ENCODE measurements at places on chromosomes 12 and 14.

DNA sequence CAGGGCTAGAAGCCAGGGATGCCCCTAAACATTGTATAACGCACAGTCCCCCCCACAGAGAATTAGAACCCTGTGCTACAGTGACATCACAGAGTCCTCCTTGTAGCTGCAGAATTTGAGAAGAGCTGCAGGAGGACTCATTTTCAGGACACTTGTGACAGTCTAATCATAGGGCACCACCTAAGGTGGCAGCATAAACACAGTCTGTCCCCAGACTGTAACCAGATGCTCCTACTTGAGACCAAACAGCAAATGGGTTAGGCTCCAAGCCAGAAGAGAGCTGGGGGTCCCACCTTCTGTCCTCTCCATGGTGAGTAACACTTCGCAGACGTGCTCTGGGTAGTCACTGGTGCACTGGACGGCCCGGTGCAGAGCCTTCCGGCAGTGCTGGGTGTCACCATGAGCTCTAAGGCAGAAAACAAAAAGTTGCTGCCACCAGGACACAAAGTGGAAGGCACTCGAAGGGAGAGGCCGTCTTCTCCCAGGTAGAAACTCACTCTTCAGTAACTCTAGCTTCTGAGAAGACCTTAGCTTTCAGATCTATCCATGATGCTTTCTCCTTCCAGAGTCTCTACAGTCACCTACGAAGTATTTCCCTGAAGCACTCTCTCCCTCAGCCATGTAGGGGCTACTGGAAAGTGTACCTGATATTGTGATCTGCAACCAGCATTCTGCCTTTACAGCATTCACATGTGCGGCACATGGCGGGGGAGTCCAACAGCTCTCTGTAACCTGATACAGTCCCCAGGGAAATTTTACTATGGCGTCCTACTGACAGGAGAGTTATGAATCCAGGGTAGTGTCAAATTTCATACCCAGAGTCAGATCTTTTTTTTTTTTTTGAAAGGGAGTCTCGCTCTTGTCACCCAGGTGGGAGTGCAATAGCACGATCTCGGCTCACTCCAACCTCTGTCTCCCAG is 17.1 kb downstream of the FICD start:
- no peak for DNase-seq

DNA sequence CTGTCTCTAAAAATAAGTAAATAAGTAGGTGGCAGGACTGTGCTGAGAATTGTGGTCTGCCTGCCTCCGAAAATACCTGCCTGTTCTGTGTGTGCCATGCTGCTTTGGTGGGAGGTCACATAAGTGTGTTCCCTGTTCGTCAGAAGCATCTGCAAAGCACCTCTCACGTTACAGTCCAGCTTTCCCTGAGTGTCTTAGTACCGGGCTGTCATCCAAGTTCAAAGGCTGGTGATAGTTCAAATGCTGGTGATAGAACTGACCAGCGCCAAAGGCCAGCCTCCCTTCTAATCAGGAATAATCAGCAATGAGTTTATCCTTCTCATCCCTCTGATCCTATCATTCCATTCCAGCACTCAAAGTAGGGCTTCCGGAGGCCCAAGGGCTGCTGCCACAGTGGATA is 5.6 kb downstream of the CABP1 start:
- no peak for DNase-seq

DNA sequence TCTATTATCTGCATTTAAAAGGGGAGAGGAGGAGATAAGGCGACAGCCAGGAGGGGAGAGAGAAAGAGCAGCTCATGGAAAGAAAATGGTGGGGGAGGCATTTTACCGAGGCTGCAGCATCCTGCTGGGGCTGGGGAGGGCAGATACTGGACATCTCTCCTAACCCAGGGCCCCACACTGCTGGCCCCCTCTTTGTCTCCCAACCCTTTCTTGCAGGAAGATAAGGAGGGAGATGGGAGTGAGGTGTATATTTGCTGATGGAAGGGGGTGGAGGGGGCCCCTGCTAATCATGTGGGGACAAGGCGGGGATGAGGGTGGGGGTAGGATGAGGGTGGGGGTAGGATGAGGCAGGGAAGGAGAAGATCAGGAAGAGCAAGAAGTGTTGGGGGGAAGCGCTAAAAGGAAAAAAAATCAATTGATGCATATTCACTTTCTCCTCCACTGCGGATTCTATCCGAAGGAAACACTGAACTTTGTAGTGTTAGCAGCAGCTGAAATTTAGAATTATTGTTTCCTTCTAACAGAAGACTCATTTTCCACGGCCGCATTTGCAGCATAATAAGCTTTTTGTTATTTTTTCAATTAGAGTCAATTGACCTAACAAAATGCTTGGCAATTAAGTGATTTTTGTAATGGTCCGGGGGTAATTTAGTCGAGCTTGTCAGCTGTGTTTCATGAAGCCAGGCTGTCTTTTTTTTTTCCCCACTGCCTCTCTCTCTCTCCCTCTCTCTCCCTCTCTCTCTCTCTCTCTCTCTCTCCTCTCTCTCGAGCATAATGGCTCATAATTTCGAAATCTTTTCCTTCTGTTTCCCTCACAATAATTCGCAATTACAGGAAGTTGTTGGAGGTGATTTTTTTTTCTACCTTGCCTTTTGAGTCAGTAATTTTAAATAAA is 1134.6 kb downstream of the BCL11B start:
- DNase-seq: no peak

- no peak for DNase-seq
These were observed 132.2 kb upstream of the TMTC2 start for GRCh38 chr12:82554529-82554928.

DNA sequence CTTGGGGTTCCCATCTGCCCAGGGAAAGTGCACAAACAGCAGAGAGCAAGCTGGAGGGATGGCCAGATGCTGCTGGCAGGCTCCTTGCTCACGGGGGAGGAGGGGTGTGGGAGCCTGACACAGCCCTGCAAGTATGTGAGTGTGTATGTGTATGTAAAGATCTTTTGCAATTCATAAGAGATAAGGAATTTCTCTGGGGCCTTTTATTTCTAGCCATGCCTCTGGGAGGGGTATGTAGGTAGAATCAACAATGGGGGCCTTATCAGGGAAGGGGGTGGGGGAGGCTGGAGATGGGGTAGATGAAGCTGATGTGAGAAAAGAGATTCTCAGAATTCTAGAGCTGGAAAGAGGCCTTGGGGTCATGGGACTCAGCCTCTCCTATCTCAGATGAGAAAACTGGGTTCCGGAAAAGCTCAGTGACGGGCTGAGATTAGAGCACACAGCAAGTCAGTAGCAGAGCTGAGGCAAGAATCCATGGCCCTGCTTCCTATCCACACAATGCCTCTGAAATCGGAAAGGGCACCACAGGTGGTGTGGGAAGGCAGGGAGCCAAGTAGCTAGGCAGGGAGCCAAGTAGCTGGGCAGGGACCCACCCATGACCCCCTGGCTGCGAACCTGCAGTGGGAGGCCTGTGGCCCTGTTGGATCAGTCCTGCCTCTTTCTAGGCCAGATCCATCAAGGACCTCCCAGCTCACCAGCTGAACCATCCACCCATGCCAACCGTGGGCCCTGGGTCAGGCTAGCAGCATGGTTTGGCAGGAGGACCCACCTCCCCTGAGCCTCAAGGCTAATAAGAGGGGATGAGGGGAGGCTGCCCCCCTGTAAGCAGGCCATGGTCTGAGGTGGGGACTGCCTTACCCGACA is 54.7 kb downstream of the PLEKHG3 start:
- no peak for DNase-seq

GRCh38 chr12:103518899-103519298 is 23.1 kb upstream of the C12orf42 start:
- no peak for DNase-seq

DNA sequence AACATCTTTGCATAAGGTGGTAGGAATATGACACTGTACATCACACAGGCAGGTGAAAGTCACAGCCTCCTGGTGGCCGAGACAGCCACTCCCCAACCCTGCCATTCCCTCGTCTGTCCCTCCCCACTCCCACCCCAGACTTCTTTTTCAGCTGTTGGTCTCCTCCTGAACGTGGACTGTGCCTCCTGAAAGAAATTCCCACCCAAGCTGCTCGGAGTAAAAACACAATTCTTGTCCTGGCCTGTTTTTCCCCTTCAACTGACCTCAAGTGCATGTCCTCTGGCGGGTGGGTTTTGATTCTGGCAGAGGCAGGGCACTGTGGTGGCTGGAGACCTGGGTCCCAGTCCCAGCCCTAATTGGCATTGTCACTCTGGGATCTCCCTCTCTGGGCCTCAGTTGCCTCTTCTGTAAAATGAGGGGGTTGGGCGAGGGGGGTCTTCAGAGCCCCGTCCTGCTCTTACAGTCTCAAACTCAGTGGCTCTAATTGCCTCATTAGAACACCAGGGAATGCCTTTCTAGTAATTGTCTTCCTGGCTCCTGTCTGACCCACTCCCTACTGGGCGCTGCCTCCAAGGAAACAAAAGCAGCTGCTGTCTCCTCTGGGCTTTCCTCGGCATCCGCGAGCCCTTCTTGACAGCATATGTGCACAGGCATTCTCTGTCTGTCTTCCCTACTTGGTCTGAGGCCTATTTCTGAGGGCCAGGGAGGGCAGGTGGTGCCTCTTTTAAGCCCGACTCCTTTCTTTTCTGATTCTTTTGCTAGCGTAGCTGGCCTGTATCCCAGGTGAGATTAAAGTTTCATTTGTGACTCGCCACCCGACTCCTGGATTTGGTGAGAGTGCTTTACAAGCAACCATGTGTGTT is 186.6 kb upstream of the RMST start:
- DNase-seq: no peak

- DNase-seq: no peak
These were observed 8.4 kb downstream of the PLBD2 start for GRCh38 chr12:113366827-113367226.

- no peak for DNase-seq
These were observed 14.4 kb downstream of the ART4 start for GRCh38 chr12:14828892-14829291.

- DNase-seq: no peak
These were observed 430.5 kb downstream of the DPF3 start for GRCh38 chr14:72463291-72463866.

DNA sequence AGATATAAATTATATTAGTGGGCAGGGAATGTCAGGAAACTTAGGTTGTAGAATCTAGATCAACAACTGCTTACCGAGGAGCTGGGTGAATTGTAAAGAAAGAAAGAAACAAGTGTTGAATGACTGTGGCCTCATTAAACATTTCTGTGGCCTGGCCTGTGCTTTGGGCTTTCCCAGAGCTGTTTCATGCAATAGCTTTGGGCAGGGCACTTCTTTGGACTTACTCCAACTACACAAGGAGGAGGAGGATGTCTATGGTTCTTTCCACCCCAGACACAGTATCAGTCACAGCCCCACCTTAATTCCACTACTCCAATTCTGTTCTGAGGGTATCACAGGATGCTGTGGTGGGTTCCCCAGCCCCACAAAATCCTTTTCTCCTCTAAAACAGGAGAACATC is 38.0 kb downstream of the DPF3 start:
- DNase-seq: no peak

DNA sequence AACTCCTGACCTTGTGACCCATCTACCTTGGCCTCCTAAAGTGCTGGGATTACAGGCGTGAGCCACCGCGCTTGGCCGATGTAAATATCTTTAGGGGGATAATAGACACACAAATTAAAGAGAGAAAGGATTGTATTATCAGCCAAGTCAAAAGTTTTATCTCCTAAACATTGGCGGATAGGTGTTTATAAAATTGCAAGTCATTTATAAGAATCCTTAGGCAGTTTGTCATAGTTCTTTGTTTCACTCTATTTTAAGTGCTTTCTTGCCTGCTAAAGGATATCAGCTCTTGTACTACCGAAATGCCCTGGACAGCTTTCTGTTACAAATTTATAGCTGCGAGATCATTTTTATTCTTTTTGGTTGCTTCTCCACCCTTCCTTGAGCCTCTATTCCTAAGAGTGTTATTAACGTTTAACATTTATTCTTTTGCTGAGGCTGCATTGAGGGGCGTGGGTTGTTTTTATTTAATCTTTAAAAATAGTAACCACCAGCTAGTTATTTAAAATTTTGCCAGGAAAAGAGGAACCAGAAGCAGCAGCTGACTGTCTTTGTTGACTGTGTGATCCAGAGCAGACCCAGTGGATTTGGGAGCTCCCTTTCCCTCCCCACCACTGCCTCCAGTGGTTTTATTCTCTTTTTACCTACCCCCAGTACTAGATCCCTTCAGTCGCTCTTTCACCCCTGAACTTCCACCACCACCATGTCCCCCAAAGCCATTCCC is 106.4 kb downstream of the DIP2B start:
- DNase-seq: no peak
